AG09319 (cell line): ENCODE measurements at places on chromosomes 7 and 10.

- no peak for DNase-seq
These were observed 47.2 kb downstream of the SORBS1 start for GRCh38 chr10:95513941-95514392.

DNA sequence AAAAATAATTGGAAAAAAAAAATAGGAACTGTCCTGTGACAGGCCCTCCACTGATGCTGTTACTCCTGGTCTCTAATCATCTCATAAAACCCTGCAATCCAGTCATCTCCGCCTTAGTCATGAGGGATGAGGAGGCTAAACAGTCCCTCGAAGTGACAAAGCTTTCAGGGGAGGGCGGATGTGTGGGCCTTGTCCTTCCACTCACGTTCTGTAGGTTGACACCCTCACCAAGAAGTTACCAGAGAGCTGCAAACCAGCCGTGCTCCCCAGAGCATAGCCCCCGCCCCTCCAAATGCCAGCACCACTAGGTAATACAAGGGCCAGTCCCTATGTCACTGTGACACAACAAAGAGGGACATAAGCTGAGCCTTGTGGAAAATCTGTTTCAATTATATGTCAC, 11.9 kb downstream of the COBL start:
- DNase-seq = no peak

DNA sequence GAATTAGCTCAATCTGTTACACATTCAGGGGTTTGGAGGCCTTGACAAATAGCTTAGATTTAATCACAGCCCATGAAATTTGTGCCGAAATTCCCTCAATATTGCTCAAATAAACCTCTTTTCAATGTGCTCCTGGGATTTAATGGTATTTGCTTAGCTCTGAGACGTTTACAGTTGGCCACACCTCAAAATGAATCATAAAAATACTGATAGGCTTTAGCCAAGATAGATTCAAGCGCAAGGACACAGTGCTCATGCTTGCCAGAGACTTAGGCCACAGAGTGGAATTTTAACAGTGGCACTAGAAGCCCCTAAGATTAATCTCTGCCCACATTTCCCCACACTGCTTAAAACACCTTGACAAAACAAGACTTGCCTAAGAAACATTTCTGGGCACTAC, 2.3 kb upstream of the SEMA3C start:
- DNase-seq = no peak

DNA sequence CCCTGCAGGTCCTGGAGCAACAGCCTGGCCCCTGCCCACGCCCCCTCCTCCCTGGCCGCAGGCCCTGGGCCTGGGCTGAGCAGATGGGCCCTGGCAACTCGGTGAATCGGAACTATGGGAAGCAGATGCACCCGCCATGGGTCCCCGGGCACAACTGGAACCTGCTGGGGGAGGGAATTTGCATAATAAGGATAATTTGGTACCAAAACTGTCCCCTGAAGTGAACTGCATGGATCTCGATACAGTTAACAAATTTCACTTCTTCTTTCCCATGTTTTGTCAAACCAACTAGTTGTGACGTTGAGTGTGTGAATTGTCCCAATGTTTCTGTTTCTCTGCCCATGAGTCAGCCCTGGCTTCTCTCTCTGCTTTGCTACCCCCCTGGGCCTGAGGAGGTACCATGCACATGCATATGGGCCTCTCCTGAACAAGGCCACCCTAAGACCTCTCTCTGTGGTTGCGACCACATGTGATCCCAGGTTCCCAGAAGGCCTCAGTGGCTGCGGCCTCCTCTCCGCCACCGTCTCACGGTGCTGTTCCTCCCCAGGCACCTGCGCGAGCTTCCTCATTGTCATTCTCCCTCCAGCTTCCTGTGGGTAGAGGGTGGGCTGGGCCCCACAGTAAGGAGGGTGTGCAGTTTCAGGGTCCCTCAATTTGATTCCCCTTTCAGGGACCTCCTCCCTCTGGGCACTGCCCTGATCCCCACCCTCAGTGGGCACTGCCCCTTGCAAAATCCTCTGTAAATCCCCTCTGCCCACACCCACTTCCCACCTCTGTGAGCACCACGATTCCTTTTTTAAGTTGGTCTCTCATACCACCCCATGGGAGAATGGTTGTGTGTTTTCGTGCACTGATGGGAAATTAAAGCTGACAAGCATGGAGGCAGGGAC, 40.0 kb downstream of the FIGNL1 start:
- DNase-seq = no peak

GRCh38 chr10:117439243-117439912, 64.1 kb upstream of the PDZD8 start:
- DNase-seq = peak; percentile 50

GRCh38 chr10:98016772-98017475, 13.5 kb downstream of the CRTAC1 start:
- DNase-seq = no peak

GRCh38 chr7:64877714-64878610, 25.1 kb upstream of the ZNF273 start:
- no peak for DNase-seq

DNA sequence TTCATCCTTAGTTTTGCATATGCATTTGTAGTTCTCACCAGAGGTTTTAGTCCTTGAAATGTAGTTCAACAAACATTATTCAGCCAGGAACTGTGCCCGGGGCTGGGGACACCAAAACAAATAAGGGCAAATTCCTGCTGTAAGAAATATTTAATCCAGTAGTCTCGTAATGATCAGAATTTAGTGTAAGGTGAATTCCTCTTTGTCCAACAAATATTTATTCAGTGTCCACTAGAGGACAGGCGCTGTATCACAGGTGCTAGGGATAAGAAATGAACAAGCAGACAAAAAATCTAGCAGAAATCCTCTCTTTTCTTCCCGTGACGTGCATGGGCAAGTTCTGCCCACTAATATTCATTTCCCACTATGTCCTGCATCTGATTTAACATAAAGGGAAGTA, 17.6 kb downstream of the LGI1 start:
- DNase-seq = no peak

- DNase-seq = no peak
These were observed 14.3 kb downstream of the PTPRE start for GRCh38 chr10:127921075-127921752.

- DNase-seq = no peak
These were observed 3.5 kb downstream of the KCP start for GRCh38 chr7:128906766-128907559.

GRCh38 chr10:102344067-102344466, 51.4 kb upstream of the NFKB2 start:
- no peak for DNase-seq

- DNase-seq = no peak
These were observed 261.3 kb downstream of the TCERG1L start for GRCh38 chr10:131050162-131050766.

DNA sequence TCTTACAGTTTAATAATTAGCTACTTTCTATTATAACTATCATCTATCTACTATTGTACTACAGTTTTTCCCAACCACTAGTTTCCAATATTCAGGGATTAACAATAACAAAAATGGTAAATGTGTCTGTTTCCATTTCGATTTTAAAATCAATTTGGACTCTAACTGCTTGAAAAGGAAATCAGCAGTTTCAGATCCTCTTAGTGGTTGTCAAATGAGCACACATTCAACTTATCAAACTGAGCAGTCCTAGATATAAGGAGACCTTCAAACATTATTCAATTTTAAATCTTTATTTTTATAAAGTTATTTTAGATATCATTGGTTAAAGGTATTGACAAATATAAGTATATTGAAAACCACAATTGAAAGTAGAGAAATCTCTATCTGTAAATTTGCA, 46.8 kb upstream of the CD36 start:
- DNase-seq = no peak

- no peak for DNase-seq
These were observed 191.5 kb downstream of the MGMT start for GRCh38 chr10:129658376-129659072.

- no peak for DNase-seq
These were observed 6.7 kb downstream of the PLAC9 start for GRCh38 chr10:80139265-80139664.

DNA sequence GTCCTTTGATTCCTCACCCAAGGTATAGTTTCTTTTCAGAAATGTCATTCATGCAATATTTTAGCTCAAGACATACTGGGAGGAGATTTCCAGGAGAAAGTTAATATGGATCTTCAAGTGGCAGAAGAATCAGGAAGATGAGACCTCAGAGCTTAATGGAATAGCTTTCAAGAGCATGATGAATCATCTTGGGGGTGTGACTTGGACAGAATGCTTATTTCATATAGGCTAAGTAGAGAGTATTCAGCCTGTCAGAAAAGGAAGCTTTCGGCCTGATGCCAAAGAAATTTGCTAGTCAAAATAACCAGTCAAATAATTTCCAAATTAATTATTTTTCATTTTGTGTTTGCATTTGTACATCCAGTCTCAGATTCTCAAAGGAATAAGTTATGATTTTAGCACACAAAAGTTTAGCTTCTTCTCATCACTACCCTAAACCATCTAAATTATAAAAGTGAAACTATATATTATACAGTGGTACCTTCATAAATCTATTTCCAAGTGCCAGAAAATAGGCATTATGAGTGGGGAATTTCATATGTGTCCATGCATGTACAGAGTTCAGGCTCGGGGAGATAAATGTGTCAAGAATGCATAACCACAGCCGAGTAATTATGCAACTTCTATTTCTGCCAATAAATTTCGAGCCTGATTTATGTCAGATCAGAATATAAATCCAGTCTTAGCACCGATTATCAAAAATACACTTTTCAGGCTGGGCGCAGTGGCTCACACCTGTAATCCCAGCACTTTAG, 27.3 kb upstream of the CALD1 start:
- DNase-seq = no peak

DNA sequence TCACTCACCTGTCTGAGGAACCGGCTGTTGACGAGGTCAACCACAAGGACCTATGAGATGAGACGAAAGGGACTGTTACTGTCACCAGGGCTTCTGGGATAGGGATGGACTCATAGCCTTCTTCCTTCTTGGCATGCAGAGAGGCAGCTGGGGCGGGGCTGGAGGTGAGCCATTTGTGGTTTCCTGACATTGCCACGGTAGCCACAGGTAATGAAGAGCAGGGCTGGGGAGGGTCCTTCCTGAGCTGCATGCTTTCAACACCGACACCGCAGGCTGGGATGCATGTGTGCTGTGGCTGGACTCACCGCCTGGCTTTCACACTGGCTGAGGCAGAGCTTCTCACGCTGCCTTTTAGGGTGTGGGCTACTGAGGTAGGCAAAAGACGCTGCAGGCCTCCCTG, 46.4 kb upstream of the MKRN1 start:
- DNase-seq = peak; percentile 29

DNA sequence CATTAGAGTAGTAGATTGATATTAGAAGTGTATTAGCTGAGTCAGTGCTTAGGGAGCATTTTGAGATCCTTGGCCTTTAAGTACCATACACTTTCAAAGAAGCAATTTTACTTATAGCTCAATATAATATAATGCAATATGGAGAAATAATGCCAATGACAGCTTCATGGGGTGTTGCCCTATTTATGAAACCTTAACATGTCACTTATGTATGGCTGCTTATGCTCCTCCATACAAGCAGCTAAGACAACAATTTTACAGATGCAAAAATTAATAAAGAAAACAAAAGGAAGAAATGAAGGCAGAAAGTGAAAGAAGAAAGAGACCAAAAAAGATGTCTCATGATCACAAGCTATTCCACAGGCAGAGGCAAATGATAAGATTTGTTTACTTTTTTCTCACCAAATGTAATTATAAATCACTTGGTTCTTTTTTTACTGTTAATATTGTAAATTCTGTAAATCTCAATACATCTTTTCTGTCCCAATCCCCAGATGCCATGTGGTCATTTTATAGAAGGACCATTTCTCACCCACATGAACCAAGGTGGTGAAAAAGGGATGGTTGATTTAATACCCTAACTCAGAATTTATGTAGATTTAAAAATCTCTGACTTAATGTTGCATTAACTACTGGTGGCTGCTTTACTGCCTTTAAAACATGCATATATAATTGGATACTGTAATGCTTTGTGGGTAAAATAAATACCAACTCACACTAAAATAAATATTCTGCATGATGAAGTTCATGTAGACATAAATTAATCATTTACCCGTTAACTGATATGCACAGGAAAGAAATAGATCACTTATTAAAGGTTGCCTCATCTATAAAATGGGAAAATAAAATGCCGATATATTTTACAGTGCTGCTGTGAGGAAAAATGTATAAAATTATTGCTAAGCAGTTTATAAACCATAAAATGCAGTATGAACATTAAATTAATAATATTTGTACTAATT, 33.5 kb upstream of the RHOBTB1 start:
- no peak for DNase-seq

- DNase-seq = no peak
These were observed 94.1 kb downstream of the GRM8 start for GRCh38 chr7:127158659-127159058.

DNA sequence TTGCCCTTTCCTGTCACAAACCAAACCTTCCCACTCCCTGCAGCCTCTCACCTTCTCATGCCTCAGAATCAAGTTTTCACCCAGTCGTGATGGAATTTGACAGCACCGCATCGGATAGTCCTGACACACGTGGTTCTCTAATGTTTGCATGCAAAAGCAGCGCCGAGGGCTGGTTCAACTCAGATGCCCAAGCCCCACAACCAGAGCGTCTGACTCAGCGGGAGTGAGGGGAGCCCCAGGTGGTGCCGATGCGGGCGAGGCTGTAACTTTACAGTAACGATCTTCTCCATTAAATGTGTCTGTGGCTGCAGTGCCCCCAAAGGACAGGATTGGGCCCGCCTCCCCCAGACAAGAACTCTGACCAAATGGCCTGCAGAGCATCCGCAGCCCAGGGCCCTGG, 284.5 kb downstream of the CELF2 start:
- DNase-seq = no peak
